A673 (cell line): ENCODE measurements at places on chromosomes 7 and 10. TPM values are rescaled to one million over a fixed set of nuclear protein-coding genes. Genes with fewer than 3 reads are reported as not detected.

PPP1R9A gene
- 13.3 and 15.6 TPM in 2 replicates for total RNA-seq

LEP gene
- not detected in 2 replicates for total RNA-seq

- H3K4me3 ChIP-seq, result no peak overlapping the region
- H3K36me3 ChIP-seq, result peaks cover 8% of the 10 kb centered on the region
- H3K27me3 ChIP-seq, result no peaks in the 10 kb centered on the region
- H3K27ac ChIP-seq, result peak overlapping the region; percentile 32
- H3K4me1 ChIP-seq, result peaks cover 56% of the 10 kb centered on the region
Measured at GRCh38 chr10:11528286-11528685, 83.2 kb downstream of the USP6NL start.

DNA sequence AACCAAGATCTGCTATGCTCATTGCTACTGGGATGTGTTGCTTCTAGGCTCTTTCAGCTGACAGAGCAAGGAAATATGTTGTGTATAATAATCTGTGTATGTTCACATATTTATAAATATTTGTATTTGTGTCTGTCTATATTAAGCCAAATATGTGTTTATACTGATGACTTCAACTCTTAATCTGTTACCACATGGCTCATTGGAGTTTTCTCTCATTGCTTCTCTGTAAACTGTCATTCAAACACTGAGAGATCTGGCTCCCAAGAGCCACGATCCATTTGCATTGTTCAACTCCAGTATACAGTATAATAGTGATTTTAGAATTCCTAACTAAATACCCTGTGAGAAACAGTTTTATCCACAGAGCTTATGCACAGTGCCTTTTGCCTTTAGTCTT is 35.3 kb downstream of the BICC1 start:
- no peaks in the 10 kb centered on the region for H3K27me3 ChIP-seq
- H3K4me3 ChIP-seq, result no peak overlapping the region
- no peaks in the 10 kb centered on the region for H3K4me1 ChIP-seq
- H3K27ac ChIP-seq, result no peak overlapping the region

GRCh38 chr10:62594093-62594520 is 210.4 kb upstream of the ADO start:
- peaks cover 6% of the 10 kb centered on the region for H3K4me1 ChIP-seq
- H3K27me3 ChIP-seq, result no peaks in the 10 kb centered on the region
- H3K4me3 ChIP-seq, result no peak overlapping the region
- no peaks in the 10 kb centered on the region for H3K36me3 ChIP-seq
- DNase-seq, result peak; percentile 81

- H3K27ac ChIP-seq, result no peak overlapping the region
- no peak overlapping the region for H3K4me3 ChIP-seq
- no peaks in the 10 kb centered on the region for H3K27me3 ChIP-seq
- H3K36me3 ChIP-seq, result no peaks in the 10 kb centered on the region
Measured at GRCh38 chr10:103890194-103890658, 27.8 kb downstream of the STN1 start.

COG5 gene
- total RNA-seq, result 32.2 and 34.1 TPM in 2 replicates

SORCS3 gene
- not detected in 2 replicates for total RNA-seq

GRCh38 chr10:104359811-104360210 is 6.2 kb downstream of the CFAP58 start:
- peaks cover 28% of the 10 kb centered on the region for H3K27me3 ChIP-seq
- no peaks in the 10 kb centered on the region for H3K4me1 ChIP-seq
- no peaks in the 10 kb centered on the region for H3K36me3 ChIP-seq
- H3K27ac ChIP-seq, result no peak overlapping the region
- no peak overlapping the region for H3K4me3 ChIP-seq

- peaks cover 11% of the 10 kb centered on the region for H3K4me1 ChIP-seq
- DNase-seq, result no peak
- H3K4me3 ChIP-seq, result peak overlapping the region; percentile 68
- no peaks in the 10 kb centered on the region for H3K27me3 ChIP-seq
- no peak overlapping the region for H3K27ac ChIP-seq
- H3K36me3 ChIP-seq, result peaks cover 49% of the 10 kb centered on the region
Measured at GRCh38 chr10:104267721-104268404, 1.1 kb upstream of the GSTO2 start.

DNA sequence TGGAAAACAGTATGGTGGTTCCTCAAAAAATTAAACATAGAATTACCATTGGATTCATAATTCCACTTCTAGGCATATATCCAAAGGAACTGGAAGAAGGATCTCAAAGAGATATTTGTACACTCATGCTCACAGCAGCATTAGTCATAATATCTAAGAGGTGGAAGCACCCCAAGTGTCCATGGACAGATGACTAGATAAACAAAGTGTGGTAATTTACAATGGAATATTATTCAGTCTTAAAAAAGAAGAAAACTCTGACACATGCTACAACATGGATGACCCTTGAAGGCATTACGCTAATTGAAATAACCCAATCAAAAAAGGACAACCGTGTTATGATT is 594.2 kb downstream of the KCNMA1 start:
- H3K27me3 ChIP-seq, result no peaks in the 10 kb centered on the region
- no peak overlapping the region for H3K4me3 ChIP-seq
- peaks cover 23% of the 10 kb centered on the region for H3K4me1 ChIP-seq
- H3K36me3 ChIP-seq, result no peaks in the 10 kb centered on the region
- no peak overlapping the region for H3K27ac ChIP-seq
- DNase-seq, result no peak

- H3K4me1 ChIP-seq, result peaks cover 9% of the 10 kb centered on the region
- no peak for DNase-seq
- H3K27me3 ChIP-seq, result no peaks in the 10 kb centered on the region
- no peak overlapping the region for H3K4me3 ChIP-seq
- peak overlapping the region; percentile 58 for H3K27ac ChIP-seq
Measured at GRCh38 chr10:122494833-122495232, 33.5 kb downstream of the HTRA1 start.

EGR2 gene
- 14.5 and 18.3 TPM in 2 replicates for total RNA-seq

DNA sequence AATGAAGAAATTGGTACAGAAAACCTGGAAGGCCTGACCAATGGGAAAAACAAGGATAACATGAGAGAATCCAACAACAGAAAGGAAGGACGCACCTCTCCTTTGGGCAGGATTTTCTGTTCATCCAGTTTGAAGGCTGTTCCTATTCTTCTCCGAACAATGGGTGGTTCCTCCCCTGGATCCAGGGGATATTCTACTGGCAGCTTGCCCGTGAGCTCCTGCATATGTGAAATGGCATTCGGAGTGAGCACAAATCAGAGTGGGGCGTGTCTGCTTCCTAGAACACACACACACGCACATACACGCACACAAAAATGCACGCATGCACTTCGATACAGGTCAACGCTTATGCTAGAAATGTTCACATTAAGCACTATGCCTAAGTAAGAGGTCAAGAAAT is 83.5 kb downstream of the PRPF18 start:
- no peak overlapping the region for H3K4me3 ChIP-seq
- no peak overlapping the region for H3K27ac ChIP-seq
- peaks cover 5% of the 10 kb centered on the region for H3K36me3 ChIP-seq
- no peaks in the 10 kb centered on the region for H3K27me3 ChIP-seq
- DNase-seq, result no peak

DNA sequence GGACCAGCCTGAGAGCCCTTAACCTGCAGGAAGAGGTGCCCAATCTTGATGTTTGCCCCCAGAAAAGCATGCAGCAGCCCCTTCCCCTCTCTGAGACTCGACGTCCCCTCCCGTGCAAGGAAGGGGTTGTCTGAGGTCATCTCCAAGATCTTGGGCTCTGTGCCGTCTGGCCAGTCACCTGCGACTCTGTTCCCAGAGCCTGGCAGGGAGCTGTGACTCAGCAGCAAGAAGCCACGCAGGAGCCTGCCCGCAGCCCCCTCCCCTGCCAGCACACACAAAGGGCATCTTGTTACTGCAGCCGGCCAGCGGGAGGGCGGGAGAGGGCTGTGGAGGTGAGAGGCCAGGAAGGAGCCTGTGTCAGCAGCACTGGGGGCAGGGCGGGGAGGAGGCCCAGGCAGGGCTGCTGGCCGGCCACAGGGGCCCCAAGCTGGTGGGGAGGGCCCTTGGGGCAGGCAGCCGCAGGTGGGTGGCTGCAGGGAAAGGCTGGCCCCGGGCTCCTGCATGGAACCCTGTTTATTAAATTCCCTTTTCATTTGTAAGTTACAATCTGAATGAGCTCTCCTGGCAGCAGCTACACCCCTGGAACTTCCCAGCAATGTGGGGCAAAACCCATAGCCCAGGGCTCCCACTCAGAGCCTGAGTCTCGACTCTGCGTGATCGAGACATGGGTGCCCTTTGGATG is 103.7 kb upstream of the ZMIZ1 start:
- H3K4me3 ChIP-seq, result no peak overlapping the region
- no peaks in the 10 kb centered on the region for H3K36me3 ChIP-seq
- DNase-seq, result no peak
- H3K27me3 ChIP-seq, result no peaks in the 10 kb centered on the region
- H3K4me1 ChIP-seq, result no peaks in the 10 kb centered on the region

TCERG1L gene
- 16.3 and 18.4 TPM in 2 replicates for total RNA-seq

DNA sequence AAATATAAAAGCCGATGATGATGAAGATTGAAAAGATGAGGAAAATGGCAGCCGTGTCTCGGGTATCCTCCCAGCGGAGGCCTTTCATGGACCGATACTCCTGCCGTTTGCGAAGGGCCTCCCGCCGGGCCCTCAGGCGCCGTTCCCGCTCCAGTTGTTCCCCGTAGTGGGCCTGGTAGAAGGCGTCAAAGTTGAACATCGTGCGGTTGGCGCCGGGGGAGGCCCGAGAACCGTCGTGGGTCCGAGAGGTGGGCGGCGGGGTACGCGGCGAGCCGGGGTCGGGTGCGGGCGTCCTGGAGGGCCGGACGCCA is 553 bp downstream of the DNAJC30 start:
- H3K27me3 ChIP-seq, result no peaks in the 10 kb centered on the region
- peak overlapping the region; percentile 72 for H3K4me3 ChIP-seq
- DNase-seq, result no peak
- H3K4me1 ChIP-seq, result peaks cover 16% of the 10 kb centered on the region

EIF5AL1 gene
- total RNA-seq, result 2.7 and 3.1 TPM in 2 replicates

DNA sequence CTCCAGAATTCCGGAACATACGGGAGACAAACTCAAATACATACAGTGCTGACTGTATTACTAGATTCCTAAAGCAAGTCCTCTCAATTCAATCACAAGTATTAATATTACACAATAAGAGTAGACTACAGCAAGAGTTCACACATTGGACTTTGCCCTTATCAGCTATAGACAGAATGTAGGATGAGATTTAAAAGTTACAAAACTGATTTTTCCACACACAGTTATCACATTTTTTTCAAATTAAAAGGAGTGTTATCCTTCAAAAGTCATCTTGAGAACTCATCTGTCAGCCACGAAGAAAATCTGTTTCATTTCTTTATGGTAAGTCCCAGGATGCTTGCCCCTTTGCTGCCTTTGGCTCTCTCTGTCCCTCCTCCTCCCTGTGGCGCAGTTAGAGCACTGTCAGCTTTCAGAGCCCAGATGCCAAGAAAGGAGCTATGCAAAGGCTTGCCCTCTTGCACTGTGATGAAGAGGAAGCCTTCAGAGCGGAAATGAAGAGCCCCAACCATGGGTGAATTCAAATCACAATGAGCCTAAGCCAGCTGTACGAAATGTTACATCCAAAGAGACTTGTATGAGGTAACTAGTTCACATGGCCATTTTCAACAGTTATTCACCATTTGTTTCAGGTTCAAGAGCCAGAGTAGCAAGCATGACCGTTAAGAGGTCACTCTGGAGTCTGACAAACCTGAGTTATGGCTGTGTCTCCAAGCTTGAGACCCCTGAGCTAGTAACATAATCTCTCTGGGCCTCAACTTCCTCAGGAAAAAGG is 10.7 kb downstream of the NCOA4 start:
- DNase-seq, result no peak
- peaks cover 4% of the 10 kb centered on the region for H3K36me3 ChIP-seq
- peaks cover 4% of the 10 kb centered on the region for H3K4me1 ChIP-seq
- H3K27ac ChIP-seq, result no peak overlapping the region
- H3K4me3 ChIP-seq, result no peak overlapping the region

BTBD16 gene
- not detected in 2 replicates for total RNA-seq

GRCh38 chr10:63391812-63392211 is 74.0 kb downstream of the JMJD1C start:
- no peak for DNase-seq
- H3K4me3 ChIP-seq, result no peak overlapping the region
- H3K4me1 ChIP-seq, result peaks cover 9% of the 10 kb centered on the region
- no peaks in the 10 kb centered on the region for H3K27me3 ChIP-seq

DPCD gene
- total RNA-seq, result 32.5 and 35.4 TPM in 2 replicates

DNA sequence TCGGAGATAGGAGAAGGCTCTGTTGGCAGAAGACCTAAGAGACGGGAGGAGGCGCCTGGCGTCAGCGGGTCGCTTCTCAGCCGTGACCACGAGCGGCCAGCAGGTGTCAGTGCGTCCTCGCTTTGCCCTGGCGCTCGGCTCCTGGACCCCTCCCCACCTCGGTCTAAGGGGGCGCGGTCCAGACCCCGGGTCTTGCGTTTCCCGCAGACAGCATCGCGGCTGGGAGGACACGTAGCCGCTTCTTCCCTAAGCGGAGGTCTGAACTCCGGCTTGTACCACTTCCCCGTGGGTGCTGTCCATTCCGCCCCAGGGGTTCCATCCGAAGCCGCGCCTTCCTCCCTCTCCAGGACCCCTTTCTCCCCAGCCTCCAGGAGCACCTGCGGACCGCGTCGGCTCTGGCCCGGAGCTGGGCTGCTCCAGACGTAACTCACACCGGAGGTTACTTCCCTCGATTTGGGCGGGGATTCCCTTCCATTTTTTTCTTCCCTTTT is 593 bp upstream of the ADRA2A start:
- no peaks in the 10 kb centered on the region for H3K36me3 ChIP-seq
- H3K27me3 ChIP-seq, result peaks cover 61% of the 10 kb centered on the region
- H3K4me3 ChIP-seq, result peak overlapping the region; percentile 51
- peak; percentile 67 for DNase-seq
- no peak overlapping the region for H3K27ac ChIP-seq

GRCh38 chr10:87634311-87634710 is 25.4 kb upstream of the PAPSS2 start:
- no peak overlapping the region for H3K27ac ChIP-seq
- no peak for DNase-seq
- H3K36me3 ChIP-seq, result no peaks in the 10 kb centered on the region
- H3K27me3 ChIP-seq, result no peaks in the 10 kb centered on the region

- no peak for DNase-seq
- no peak overlapping the region for H3K27ac ChIP-seq
- no peaks in the 10 kb centered on the region for H3K27me3 ChIP-seq
- H3K4me3 ChIP-seq, result no peak overlapping the region
Measured at GRCh38 chr7:8481752-8482446, 48.5 kb downstream of the NXPH1 start.

GRCh38 chr10:69411476-69411875 is 5.2 kb downstream of the TACR2 start:
- H3K4me1 ChIP-seq, result peaks cover 16% of the 10 kb centered on the region
- no peak for DNase-seq
- no peaks in the 10 kb centered on the region for H3K36me3 ChIP-seq
- H3K27me3 ChIP-seq, result no peaks in the 10 kb centered on the region
- no peak overlapping the region for H3K27ac ChIP-seq

GRCh38 chr10:132877473-132877872 is 64.9 kb downstream of the CFAP46 start:
- H3K36me3 ChIP-seq, result no peaks in the 10 kb centered on the region
- DNase-seq, result no peak
- H3K4me1 ChIP-seq, result no peaks in the 10 kb centered on the region
- H3K27me3 ChIP-seq, result peaks cover 49% of the 10 kb centered on the region
- no peak overlapping the region for H3K4me3 ChIP-seq
- no peak overlapping the region for H3K27ac ChIP-seq

- peaks cover 37% of the 10 kb centered on the region for H3K4me1 ChIP-seq
- H3K27me3 ChIP-seq, result no peaks in the 10 kb centered on the region
- DNase-seq, result no peak
- H3K27ac ChIP-seq, result peak overlapping the region; percentile 94
- no peak overlapping the region for H3K4me3 ChIP-seq
Measured at GRCh38 chr7:128265906-128266300, 24.8 kb downstream of the LEP start.

EZH2 gene
- 123 and 140 TPM in 2 replicates for total RNA-seq

PRPS1L1 gene
- total RNA-seq, result not detected in 2 replicates
